ENCODE measurements at places on chromosomes 6 and 20.
A peak's percentile ranks its signal among the peaks of the same experiment; 100 is the strongest.

DNA sequence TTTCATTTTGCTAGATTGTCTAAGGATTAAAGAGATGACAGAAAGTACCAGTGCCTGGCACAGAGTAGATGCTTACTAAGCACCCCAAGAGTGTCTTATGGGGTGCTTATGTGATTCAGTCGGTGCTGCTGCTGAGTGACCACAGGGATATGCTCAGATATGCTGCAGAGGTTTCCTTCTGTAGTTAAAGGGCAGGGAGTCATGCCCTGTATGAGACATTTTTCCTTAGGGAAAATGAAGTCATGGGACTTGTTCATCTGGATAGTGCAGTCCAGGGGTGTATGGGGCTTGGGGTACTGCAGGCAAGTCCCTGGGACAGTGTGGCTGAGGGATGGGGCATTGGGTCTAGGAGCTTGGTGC is 25.1 kb downstream of the TOX2 start:
- no peak for DNase-seq

DNA sequence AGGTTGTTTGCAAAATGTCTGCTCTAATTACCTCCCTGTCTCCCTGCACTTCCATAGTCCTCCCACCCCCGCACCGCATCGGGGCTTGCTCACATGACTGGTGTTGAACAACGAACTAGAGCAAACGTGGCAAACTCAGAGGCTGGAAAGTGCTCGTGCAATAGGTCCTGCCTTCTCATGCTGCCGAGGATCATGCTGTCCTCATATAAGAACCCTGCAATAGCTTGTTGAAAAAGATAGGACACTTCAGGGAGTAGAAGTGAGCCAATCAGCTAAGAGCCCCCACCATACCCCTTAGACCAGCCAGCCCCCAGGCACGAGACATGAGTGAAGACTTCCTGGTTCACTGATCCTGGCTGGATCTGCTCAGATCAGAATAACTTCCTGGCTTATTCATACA is 219.2 kb downstream of the C6orf118 start:
- no peak for DNase-seq

GRCh38 chr6:20105838-20106237 is 106.4 kb downstream of the MBOAT1 start:
- DNase-seq = no peak

- no peak for DNase-seq
Observed at GRCh38 chr6:118896339-118897136, 2.6 kb downstream of the ASF1A start.

- DNase-seq = no peak
Observed at GRCh38 chr6:35043381-35044130, 97.6 kb downstream of the TCP11 start.

GRCh38 chr6:106692112-106692818 is 62.9 kb downstream of the QRSL1 start:
- peak; percentile 14 for DNase-seq

- no peak for DNase-seq
Observed at GRCh38 chr20:48632017-48632824, 195.6 kb downstream of the PREX1 start.

DNA sequence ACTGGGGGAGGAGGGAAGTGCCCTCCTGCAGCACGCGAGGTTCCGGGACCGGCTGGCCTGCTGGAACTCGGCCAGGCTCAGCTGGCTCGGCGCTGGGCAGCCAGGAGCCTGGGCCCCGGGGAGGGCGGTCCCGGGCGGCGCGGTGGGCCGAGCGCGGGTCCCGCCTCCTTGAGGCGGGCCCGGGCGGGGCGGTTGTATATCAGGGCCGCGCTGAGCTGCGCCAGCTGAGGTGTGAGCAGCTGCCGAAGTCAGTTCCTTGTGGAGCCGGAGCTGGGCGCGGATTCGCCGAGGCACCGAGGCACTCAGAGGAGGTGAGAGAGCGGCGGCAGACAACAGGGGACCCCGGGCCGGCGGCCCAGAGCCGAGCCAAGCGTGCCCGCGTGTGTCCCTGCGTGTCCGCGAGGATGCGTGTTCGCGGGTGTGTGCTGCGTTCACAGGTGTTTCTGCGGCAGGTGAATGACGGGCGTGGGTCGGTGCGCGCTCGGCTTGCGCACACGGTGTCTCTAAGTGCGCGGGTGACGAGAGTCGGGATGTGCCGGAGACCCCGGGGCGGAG is at the start of gene CDKN1A:
CDKN1A (plus strand) TSS at position 227 of the 555 bp plus-strand sequence. CDS start 5,388 bp downstream, outside the sequence.
- DNase-seq = no peak

DNA sequence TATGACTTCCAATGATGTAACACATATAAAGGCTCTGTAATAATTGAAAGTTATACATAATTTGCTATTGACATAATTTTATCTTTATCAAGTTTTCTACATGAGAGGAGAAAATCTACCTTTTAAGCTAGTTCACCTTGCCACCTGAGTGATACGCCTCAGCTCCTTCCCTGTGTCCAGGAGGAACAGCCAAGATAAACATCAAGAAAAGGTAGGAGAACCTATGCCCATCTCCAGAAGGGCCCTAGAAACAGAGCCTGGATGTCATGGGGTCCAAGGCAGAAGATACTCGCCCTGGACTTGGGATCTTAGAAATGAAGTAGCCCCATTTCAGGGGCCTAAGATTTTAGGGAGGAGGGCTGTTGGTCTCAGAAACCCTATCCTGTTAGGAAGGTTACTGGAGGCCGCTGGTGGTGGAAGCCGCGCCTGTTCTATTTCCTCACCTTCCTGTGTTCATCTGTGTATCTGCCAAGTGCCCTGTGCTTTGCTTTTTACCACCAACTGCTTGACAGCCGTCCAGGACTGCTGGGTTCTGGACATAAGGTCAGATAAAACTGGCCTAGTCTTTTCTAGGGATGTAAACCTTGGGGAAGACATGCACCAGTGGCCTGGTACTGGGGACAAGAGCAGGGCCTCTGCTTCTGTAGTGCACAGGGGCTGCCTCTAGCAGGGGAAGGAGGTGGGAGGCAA is 178.5 kb downstream of the ARID1B start:
- DNase-seq = no peak

DNA sequence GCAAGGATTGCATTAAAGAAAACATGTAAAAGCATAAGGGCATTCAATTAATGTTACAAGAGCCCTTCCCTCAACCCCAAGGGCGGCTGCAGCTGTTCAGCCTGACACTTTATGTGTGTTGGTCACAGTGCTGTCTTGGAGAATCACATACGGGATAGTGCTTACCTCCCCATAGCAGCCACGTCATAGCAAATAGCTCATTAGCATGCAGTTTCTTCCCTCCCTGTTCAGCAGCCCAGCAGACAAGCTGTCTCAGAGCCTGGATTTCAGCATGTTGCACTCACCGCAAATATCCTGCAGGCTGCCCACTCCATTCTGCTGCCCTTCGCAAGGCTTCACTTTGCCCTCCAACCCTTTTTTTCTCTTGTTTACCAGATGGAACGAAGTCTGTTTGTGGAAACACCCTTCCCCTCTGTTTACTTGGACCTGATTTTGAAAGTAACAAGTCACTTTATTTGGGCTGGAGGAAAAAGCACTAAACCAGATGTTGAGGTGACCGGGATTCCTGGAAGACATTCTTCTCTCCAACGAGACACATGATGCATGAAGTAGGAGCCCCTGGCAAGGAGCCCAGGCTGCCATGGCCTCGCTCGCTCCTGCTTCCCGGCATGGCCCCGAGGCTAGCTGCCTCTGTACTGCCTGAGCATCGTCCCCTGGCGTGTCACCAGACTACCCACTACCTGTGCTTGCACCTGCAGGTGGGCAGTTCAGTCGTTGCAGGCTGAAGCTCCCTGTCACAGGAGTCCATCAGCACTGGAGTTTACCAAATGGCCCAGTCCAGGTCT is 151.6 kb upstream of the GMDS start:
- no peak for DNase-seq

DNA sequence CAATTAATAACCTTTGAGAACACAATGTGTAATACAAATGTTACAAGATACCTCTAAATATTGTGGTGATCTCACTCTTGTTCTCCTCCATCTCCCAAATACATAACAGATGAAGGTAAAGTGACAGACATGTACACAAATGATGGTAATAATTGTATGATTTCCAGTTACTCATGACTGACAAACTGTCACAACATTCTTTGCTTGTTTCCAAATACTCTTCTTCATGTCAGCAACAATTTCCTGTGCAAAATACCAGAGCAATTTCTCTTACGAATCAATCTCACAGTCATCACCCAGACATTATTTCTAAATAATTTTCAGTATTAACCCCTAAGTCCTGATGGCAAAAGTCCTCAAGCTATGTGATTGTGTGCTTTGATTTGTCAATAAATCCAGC is 92.9 kb downstream of the RPS12 start:
- no peak for DNase-seq

DNA sequence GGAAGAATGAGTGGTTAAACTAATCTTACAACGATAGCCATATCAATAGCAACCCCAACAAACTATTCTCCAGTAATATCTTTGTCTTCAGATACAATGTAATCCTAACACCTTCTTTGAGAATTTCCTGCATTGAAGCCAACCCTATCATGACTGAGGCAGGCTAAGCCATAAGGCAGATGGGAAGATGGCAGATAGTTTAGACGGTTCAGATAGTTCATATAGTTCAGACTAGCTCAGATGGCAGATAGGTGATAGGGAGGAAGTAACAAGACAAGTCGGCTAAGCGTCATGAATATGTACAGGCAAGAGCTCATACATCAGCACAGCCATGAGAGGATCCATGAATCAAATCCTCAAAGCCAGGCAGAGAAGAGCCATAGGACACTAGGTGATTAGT is 39.1 kb upstream of the BEND6 start:
- no peak for DNase-seq

- DNase-seq = no peak
Observed at GRCh38 chr20:61117725-61118124, 134.3 kb upstream of the CDH4 start.

DNA sequence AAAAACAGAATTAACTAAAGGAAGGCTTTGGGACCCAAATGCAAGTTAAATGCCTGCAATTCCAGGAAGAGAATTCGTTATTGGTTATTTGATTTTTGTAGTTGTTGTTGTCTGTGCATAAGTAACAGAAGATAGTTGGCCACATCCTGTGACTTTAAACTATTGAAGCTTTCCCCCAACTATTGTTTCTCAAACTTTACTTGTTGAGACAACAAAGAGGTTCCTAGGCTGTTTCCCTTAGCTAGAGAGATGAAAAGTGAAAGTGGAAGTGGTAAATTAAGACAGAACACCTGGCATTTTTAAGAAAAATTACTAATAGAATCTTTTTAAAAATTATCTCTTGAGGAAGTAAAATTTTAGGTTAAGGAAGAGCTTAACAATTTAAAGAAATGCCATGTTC is 525.2 kb downstream of the PKHD1 start:
- DNase-seq = no peak

GRCh38 chr20:45527294-45527693 is 11.9 kb upstream of the SPINT3 start:
- DNase-seq = no peak

DNA sequence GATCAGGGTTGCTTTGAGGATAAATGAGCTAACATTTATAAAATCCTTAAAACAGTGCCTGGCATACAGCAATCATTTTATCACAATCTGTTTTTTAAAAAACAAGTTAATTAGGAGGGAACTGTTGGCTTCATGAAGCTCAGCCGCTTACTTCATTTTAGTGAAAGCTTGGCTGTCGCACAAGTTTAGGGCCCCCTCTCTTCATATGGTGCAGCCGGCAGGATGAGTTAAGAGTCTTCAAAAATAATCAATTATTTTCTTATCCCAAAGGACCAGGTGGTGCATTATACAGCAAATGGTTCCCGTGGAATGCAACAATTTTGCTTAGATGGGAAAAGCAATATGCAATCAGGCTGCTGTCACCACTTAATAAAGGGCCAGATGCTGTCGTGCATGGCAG is 57.4 kb upstream of the PROKR2 start:
- no peak for DNase-seq

- DNase-seq = no peak
Observed at GRCh38 chr6:90384720-90385119, 88.1 kb upstream of the BACH2 start.

All from non-pigmented ciliary epithelial cell (primary cell).